Left forelimb (tissue), 1 donor: ENCODE measurements at places on chromosomes 7 and 10.

DNA sequence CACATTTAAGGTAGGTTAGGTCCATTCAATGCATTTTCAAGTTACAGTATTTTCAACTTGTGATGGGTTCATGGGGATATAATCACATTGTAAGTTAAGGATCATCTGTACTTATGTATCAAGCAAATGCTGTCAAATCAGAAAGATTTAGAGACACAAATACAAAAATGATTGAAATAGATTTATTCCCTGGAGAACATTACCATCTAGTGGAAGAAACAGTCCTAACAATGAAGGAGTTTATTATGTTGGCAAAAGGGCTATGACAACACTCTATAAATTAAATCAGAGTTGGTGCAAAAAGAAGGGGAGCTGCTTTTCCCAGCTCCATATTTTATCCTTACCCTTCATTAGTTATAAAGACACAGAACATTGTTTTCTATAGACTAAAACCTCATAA lies 69.0 kb downstream of the PRSS58 start:
- DNase-seq, result no peak

GRCh38 chr10:78846760-78847159 lies 222.0 kb upstream of the ZMIZ1 start:
- no peak for DNase-seq

DNA sequence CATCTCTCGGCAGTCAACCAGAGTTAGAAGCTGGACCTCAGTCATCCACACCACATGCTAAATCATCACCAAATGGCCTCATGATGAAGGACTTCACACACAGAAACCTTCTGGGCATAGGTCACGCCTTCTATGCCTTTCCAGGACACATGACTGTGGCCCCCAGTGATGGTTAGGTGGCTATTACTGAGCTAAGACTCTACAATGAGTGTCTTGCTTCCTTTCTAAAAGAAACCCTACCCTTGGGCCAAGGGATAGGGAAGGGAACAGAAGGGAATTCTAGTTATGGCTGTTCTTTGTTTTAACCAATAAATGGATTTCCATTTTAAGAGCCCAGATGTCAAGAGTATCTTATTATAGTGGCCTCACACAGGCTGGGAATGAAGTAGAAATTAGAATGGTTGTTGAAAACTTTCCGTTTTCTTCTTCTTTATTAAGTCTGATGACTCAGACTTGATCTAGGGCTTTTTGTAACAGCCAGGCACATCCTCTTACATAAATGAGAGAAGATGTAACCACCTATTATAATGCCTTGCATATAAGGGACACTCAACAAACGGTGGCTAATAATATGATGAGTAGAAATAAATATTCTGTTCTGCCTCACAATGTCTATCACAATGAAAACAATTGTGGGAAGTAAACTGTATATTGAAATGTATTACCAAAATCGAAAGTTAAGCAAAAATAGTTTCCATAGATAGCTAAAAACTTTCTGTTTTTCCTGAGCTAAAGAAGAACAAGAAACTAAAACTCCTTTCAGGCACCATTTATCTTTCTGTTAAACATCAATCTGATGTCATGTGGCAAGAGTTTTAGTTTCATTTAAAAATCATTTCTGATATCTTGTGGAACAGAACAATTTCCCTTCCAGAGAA lies 62.5 kb upstream of the TOMM7 start:
- no peak for DNase-seq

GRCh38 chr10:89224739-89225443 lies 17.8 kb upstream of the CH25H start:
- no peak for DNase-seq

DNA sequence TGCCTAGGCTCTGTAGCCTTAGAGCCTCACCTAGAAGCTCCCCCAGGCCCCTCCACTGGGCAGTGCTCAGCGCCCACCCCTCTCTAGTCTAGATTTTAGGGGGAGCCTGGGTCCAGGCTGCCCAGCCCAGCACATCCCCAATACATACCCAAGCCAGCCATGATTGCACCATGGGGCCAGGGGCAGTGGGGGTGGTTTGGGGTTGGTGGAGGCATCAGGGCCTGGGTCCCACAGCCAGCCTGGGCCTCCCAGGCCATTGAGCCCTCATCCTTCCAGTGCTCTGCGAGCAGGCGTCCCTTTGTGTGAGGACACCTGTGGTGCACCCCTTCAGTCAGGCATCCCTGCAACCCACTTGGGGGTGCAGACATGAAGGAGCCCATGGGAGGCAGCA lies 76.9 kb upstream of the RET start:
- no peak for DNase-seq
